ENCODE measurements at places on chromosomes 12 and 14. TPM values are rescaled to one million over a fixed set of nuclear protein-coding genes. Genes with fewer than 3 reads are reported as not detected.

DNA sequence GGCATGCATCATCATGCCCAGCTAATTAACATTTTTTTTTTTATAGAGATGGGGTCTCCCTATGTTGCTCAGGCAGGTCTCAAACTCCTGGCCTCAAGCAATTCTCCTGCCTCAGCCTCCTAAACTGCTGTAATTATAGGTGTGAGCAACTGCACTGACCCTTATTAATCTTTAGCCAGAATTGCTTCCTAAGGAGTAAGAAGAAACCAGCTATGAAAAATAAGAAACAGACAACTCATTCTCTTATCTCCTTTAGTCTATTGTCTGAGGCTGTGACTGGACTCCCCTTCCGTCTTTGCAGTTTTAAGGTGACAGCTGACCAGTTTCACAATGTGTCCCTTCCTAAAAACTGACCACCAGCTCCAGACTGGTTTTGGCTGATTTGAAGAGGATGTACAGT, 52.4 kb downstream of the EMP1 start:
- no peaks in the 10 kb centered on the region for H3K4me1 ChIP-seq
- no peak overlapping the region for H3K4me3 ChIP-seq
- DNase-seq: no peak
- no peak overlapping the region for H3K27ac ChIP-seq

DNA sequence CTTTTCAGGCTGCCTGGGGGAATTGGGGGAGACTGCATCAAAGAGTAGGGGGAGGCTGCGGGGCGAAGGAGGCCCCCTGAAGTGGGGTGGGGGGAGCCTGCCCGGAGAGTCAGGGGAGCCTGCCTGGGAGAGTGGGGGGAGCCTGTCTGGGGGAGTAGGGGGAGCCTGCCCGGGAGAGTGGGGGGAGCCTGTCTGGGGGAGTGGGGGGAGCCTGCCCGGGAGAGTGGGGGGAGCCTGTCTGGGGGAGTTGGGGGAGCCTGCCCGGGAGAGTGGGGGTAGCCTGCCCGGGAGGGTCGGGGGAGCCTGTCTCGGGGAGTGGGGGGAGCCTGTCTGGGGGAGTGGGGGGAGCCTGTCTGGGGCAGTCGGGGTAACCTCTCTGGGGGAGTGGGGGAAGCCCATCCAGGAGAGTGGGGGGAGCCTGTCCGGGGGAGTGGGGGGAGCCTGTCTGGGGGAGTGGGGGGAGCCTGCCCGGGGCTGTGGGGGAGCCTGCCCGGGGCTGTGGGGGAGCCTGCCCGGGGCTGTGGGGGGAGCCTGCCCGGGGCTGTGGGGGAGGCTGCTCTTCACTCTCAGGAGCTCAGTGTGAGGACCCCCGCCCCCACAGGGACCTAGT, 6.5 kb upstream of the DEGS2 start:
- H3K27ac ChIP-seq: no peak overlapping the region
- no peaks in the 10 kb centered on the region for H3K4me1 ChIP-seq
- H3K4me3 ChIP-seq: no peak overlapping the region
- H3K36me3 ChIP-seq: no peaks in the 10 kb centered on the region

- peak overlapping the region; percentile 79 for H3K4me3 ChIP-seq
- H3K27me3 ChIP-seq: peaks cover 21% of the 10 kb centered on the region
These were observed 1.6 kb upstream of the NFATC4 start for GRCh38 chr14:24366413-24366720.

The RNF212B gene
- total RNA-seq: not detected

DNA sequence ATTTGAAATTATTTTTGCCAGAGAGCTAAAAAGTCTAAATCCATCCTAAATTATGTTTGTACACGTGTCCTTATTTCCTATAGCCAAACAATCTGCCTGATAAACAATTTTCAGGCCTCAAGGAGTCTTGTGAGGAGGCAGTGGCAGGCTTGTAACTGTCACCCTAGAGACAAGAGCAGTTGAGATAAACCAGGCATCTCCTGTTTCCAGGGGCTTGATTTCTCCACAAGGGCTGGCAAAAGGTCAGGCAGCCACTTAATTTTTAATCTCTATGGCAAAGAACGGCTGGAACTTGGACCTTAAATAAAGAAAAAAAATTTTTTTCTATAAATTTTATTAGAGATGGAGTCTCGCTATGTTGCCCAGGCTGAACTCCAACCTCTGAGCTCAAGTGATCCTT, 15.5 kb downstream of the PKP2 start:
- peaks cover 36% of the 10 kb centered on the region for H3K36me3 ChIP-seq
- peaks cover 85% of the 10 kb centered on the region for H3K4me1 ChIP-seq
- H3K27me3 ChIP-seq: no peaks in the 10 kb centered on the region
- peak overlapping the region; percentile 95 for H3K27ac ChIP-seq
- peak; percentile 35 for DNase-seq

DNA sequence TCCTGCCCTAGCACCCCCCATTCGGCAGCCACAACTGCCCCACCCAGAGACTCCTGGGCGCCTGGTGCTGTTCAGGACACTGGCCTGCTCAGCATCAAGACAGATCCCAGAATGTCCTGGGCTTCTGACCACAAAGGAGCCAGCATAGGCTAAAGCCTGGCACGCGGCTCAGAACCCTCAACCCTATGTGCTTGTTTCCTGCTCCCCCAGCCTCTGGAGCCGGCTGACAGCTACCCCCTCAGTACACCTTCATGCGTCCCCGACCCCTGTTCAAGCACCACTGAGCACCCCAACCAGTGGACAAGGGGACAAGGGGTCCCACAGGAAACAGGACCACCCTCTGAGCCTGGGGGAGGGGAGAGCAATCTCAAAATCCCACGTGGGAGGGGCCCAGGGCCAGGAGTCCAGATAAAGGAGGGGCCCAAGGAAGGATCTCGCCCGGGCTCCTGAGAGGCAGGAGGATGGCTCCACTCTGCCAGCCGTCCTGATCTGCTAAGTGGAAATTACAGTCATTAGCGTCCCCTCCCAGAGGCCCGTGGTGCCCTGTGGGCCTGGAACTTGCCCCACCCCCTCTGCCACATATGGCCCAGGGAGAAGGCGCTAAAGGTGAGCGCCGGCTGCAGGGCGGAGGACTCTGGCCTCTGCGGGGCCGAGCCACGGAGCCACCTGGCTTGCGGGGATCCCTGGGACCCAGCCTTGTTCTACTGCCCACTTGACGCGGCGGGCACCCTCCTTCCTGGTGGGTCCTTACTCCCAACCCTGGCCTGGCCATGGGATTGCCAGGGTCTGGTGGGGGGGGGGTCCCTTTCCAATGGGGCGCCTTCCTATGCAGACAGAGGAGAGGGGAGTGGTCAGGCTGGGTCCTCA, 27.2 kb upstream of the GPR132 start:
- H3K4me1 ChIP-seq: peaks cover 11% of the 10 kb centered on the region
- no peaks in the 10 kb centered on the region for H3K36me3 ChIP-seq
- H3K27me3 ChIP-seq: peaks cover 3% of the 10 kb centered on the region
- peak overlapping the region; percentile 54 for H3K4me3 ChIP-seq

- H3K27me3 ChIP-seq: no peaks in the 10 kb centered on the region
- DNase-seq: peak; percentile 27
- H3K4me3 ChIP-seq: no peak overlapping the region
- H3K4me1 ChIP-seq: peaks cover 42% of the 10 kb centered on the region
- peak overlapping the region; percentile 68 for H3K27ac ChIP-seq
- peaks cover 7% of the 10 kb centered on the region for H3K36me3 ChIP-seq
These were observed 66.4 kb downstream of the TESC start for GRCh38 chr12:117032593-117033381.

The RAD52 gene
- total RNA-seq: 31.2 TPM

- H3K36me3 ChIP-seq: no peaks in the 10 kb centered on the region
- H3K27ac ChIP-seq: no peak overlapping the region
- no peaks in the 10 kb centered on the region for H3K27me3 ChIP-seq
- H3K4me1 ChIP-seq: no peaks in the 10 kb centered on the region
These were observed 31.1 kb upstream of the TMX1 start for GRCh38 chr14:51208982-51209381.

- no peaks in the 10 kb centered on the region for H3K4me1 ChIP-seq
- no peak overlapping the region for H3K4me3 ChIP-seq
- H3K36me3 ChIP-seq: peaks cover 11% of the 10 kb centered on the region
- H3K27me3 ChIP-seq: no peaks in the 10 kb centered on the region
These were observed 26.5 kb downstream of the CCDC92 start for GRCh38 chr12:123946152-123946515.

The SDR9C7 gene
- 0.14 TPM for total RNA-seq

The ADAM21 gene
- total RNA-seq: 0.07 TPM

The HOXC11 gene
- total RNA-seq: not detected

DNA sequence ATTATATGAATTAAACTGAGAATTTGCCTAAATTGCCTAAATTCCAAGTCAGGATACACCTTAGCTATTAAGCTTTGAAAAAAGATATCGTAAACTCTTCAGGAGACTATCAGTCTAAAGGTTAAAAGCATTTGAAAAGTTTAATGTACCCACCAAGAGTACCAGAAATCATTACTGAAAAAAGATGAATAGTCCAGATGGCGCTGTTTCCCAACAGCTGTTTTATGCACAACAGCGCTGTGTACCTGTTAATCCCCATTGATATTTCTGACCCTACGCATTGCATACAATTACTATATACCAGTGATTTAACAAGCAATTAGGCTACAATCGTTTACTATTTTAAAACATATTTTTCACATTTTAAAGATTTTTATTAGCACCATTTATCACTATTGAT, 185.0 kb downstream of the PLCZ1 start:
- H3K27me3 ChIP-seq: no peaks in the 10 kb centered on the region
- no peaks in the 10 kb centered on the region for H3K4me1 ChIP-seq
- DNase-seq: no peak

DNA sequence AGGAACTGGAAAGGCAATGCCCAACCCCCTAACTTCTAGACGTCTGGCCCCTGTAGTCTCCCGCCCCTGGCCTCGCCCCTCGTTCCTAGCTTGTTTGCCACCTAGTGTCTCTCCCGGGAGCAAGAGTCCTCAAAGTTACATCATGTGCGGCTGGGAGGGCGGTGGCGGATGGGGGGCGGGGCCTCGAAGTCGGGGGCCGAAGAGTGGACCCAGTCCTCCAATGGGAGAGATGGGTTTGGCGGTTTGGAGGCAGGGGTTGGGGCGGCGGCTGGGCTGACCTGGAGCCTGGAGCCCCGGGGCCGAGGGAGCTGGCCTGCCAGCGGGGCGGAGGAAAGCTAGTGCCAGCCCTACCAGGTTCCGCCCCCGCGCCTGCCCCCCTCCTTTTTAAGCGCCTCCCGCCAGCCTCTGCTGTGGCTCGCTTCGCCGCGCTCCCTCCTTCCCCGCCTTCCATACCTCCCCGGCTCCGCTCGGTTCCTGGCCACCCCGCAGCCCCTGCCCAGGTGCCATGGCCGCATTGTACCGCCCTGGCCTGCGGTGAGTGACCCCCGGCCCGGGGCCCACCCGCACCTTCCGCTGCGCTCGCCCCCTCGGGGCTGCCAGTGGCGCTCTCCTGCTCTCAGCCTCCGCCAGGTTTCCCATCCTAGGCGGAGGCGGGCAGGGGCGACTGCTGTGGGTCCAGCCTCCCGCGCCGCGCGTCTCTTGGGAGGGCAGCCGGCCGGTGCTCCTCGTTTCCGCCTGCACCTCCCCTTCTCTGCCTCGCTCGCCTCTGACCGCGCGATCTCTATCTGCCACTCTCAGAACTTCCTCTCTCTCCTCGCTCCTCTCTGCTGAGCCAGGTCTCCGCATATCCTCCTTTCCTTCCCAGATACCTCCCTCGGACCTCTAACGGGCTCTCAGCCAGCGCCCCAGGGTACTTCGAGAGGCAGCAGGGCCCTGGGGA, at the start of gene PCK2:
TSS of gene PCK2 (plus strand) at position 411 of the 940 bp plus-strand sequence. CDS start at position 506, 95 bp downstream.
- no peaks in the 10 kb centered on the region for H3K27me3 ChIP-seq
- no peaks in the 10 kb centered on the region for H3K36me3 ChIP-seq
- DNase-seq: peak; percentile 96
- peaks cover 7% of the 10 kb centered on the region for H3K4me1 ChIP-seq
- peak within 1 kb of the TSS; percentile 45 for H3K4me3 ChIP-seq
- no peak within 1 kb of the TSS for H3K27ac ChIP-seq

- no peaks in the 10 kb centered on the region for H3K36me3 ChIP-seq
- H3K27me3 ChIP-seq: no peaks in the 10 kb centered on the region
- H3K4me1 ChIP-seq: peaks cover 6% of the 10 kb centered on the region
- no peak overlapping the region for H3K4me3 ChIP-seq
These were observed 13.0 kb downstream of the TTC7B start for GRCh38 chr14:90803249-90803648.

All from cardiac muscle cell (in vitro differentiated cells and primary cell).